Breast epithelium (tissue), 4 donors: ENCODE measurements at places on chromosomes 2 and 18. TPM values are rescaled to one million over a fixed set of nuclear protein-coding genes. Genes with fewer than 3 reads are reported as not detected.

GRCh38 chr2:200966770-200967169 lies 3.3 kb upstream of the ORC2 start:
- DNase-seq, result no peak

DNA sequence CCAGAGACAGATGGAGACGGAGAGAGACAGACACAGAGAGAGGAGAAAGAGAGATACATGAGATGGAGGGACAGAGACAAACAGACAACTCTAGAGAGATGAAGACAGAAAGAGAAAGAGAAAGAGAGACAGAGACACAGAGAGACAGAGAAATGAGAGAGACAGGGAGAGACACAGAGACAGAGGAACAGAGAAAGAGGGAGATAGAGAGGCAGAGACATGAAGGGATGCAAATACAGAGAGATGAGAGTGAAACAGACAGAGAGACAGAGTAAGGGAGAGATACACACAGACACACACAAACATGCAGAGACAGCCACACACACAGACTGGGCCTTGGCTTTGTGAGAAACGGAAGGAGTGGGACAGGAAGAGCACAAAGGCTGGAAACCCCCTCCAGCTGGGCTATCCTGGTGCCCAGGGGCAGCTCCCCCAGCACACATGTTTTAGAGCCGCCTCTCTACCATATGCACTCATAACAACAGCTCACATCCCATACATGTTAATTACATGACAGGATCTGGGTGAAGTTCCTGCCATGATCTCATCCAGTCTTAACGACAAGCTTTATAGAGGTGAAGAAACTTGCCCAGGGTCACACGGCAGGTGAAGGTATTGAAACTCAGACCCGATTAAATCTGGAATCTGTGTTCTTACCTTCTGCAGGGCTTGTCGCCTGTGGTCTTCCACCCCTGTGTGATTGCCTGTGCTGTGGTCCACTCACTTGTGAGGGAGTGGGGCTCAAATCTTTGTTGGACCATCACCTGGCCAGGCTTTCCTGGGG lies 32.4 kb downstream of the IL18R1 start:
- no peak for DNase-seq

DNA sequence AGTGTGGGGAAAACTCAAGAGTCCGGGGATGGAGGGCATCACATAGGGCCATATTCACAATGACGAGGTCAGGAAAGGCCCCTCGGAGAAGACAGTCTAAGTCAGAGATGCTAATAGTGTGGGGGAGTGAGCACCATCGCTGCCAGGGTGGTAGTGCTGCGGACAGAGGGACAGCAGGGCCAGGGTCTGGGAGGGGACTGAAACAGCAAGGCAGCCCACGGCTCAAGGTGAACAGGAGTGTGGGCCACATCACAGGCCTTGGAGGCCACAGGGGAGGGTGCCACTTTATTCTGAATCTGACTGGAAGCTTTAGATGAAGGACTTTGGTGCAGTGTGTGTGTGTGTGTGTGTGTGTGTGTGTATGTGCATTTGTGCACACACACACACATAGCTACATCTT lies 130.9 kb upstream of the GLI2 start:
- DNase-seq, result no peak

DNA sequence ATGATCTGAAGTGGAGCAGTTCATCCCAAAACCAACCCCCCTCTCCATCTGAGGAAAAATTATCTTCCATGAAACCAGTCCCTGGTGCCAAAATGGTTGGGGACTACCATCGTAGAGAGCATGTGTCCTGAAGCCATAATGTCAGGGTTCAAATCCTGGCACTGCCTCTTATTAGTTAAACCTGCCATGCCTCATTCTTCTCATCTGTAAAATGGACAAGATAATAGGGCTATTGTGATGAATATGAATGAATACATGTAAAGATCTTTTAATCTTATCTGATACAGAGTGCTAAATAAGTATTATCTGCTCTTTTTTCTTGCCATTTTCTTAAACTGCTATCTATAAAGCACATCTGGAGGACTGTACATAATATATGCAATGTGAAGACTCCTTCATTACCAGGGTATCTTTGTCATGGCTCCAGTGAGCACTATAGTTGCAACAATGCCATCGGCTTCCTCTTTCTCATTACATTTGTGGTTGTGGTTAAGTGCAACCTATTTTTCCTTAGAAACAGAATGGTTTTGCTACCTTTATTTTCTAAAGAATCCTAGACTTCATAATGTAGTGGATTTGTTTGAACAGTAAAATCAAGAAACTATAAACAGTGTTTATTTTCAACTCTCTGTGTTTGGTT lies 27.0 kb downstream of the MFSD6 start:
- no peak for DNase-seq

GRCh38 chr2:208541989-208542464 lies 135.4 kb downstream of the PTH2R start:
- DNase-seq, result no peak

SCYGR4 gene
- not detected for total RNA-seq

SNED1 gene
- 27.1 TPM for total RNA-seq
